ENCODE measurements at places on chromosomes 3 and 15.

GRCh38 chr3:149566292-149566975 lies 91.4 kb downstream of the WWTR1 start:
- no peaks in the 10 kb centered on the region for H3K27me3 ChIP-seq
- H3K36me3 ChIP-seq, result peaks cover 28% of the 10 kb centered on the region
- no peak overlapping the region for H3K4me3 ChIP-seq
- DNase-seq, result no peak

DNA sequence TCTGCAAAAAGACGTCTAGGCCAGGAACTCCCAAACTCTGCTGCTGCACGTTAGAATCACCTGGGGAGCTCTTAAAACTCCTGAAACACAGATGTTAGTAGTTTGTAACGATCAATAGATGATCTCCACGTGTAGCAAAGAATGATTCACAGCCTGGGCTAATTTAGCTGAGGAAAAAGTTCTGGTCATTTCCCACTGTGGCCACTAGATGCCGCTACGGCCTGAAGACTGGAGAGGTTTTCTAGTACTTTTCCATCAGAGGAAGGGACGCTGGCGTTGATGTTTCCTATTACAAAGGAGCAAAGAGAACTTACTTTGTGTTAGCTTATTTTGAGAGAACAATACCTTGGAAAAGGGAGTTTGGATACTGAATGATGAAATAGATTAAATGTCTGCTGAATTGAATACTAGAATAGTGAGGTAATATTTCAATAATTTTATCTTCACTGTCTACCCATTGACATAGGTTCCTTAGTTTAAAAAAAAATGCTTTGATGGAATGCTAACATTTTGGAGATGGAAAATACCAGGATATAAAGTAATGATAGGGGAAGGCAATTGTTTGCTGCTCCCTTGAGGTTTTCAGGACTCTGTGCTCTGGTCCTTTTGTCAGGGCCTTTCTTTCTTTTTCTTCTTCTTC lies 159.1 kb downstream of the P3H2 start:
- H3K27ac ChIP-seq, result peak overlapping the region; percentile 37
- peak; percentile 81 for DNase-seq
- no peak overlapping the region for H3K4me3 ChIP-seq
- peaks cover 19% of the 10 kb centered on the region for H3K4me1 ChIP-seq
- peaks cover 8% of the 10 kb centered on the region for H3K36me3 ChIP-seq

DNA sequence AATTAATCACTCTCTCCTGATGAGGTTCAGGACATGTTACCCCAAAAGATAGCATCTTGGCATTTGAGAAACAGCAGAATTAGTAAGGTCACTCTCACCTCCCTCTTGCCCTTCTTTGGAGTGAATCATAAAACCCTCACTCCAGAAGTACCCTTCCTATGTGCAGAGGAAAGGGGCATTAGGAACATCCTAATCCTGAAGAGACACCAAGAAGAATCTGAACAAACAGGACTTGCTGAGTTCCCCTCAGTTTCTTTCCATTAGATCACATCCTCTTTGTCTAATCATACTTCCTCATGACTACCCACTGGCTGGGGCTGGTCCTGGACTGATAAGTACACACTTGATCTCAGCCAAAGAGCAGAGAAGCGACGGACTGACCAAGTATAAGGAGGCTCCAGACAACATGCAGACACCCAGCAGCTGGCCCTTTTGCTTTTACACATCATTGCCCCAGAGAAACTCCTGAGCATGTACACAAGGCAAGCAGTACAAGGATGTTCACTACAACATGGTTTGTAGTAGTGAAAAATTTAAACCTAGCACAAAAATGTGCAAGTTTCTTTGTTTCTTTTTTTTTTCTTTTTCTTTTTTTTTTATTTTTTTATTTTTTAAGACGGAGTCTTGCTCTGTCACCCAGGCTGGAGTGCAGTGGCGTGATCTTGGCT lies 15.0 kb upstream of the TM6SF1 start:
- peaks cover 8% of the 10 kb centered on the region for H3K4me1 ChIP-seq
- peaks cover 22% of the 10 kb centered on the region for H3K27me3 ChIP-seq
- peak overlapping the region; percentile 11 for H3K27ac ChIP-seq

DNA sequence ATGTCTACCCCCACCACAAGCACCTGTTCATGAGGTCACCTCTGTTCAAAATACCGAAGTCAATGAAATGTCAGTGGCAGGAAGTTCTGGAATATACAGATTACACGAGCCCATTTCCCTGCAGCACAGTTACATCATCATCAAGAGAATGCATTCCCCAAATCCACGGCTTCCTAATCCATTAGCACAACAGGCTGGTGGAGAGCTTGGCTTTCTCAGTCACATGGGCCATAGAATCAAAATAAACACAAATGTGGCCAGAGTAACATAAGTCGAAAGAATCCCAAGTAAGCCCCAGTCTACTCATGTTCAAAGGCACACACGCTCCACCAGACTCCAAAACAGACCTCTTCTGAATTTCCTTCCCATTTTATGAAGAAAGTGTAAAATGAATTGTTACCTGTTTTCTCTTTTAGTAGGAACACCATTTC lies 419.3 kb downstream of the MAGI1 start:
- no peak for DNase-seq
- no peak overlapping the region for H3K4me3 ChIP-seq
- H3K4me1 ChIP-seq, result peaks cover 55% of the 10 kb centered on the region
- no peaks in the 10 kb centered on the region for H3K36me3 ChIP-seq
- peaks cover 6% of the 10 kb centered on the region for H3K27me3 ChIP-seq
- H3K27ac ChIP-seq, result peak overlapping the region; percentile 2

- DNase-seq, result no peak
- H3K4me3 ChIP-seq, result peak overlapping the region; percentile 35
- peaks cover 43% of the 10 kb centered on the region for H3K36me3 ChIP-seq
These were observed 45.7 kb downstream of the ZBTB38 start for GRCh38 chr3:141413801-141414689.

DNA sequence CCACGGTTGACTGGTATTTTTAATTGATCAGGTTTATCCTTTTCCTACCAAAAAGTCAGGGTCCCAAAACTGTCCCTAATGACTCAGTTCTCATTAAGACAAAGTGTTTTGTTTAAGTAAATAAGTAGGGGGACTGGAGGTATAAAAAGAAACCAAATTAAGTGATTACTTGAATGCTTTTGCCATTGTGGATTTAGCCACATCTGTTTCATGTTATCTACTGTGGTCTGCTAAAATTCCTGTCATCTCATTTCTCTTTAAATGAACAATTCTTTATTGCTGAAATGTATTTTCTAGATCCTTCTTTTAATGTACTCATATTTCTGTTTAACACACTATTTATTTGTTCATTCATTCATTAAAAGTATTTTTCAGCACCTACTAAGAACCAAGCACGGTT lies 625.9 kb upstream of the ADAMTS9 start:
- peaks cover 8% of the 10 kb centered on the region for H3K27me3 ChIP-seq
- no peaks in the 10 kb centered on the region for H3K4me1 ChIP-seq
- DNase-seq, result no peak
- H3K27ac ChIP-seq, result no peak overlapping the region

- no peak overlapping the region for H3K4me3 ChIP-seq
- no peak overlapping the region for H3K27ac ChIP-seq
- H3K4me1 ChIP-seq, result peaks cover 10% of the 10 kb centered on the region
- H3K36me3 ChIP-seq, result peaks cover 5% of the 10 kb centered on the region
- H3K27me3 ChIP-seq, result peaks cover 9% of the 10 kb centered on the region
These were observed 53.1 kb downstream of the FAM81A start for GRCh38 chr15:59491062-59491461.

DNA sequence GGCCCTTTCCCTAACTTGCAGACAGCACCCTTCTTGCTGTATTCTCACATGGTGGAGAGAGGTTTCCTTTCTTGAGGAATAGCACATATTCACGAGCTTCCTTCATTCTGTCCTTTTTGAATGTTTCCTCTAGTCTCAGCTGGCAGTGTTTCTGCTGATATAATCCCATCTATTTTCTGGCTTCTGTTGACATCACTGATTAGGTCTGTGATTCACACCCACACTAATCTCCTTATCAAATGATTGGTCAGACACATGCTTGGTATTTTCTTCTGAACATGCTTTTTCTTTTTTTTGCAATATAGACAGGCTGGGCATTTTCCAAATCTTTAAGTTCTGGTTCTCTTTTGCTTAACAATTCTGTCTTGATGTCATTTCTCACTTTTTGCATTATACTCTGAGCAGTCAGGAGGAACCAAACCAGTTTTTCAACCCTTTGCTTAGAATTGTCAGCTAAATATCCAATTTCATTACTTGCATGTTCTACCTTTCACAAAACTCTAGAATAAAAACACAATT lies 65.4 kb downstream of the OXSM start:
- H3K27ac ChIP-seq, result no peak overlapping the region
- H3K4me3 ChIP-seq, result no peak overlapping the region
- no peaks in the 10 kb centered on the region for H3K36me3 ChIP-seq
- H3K4me1 ChIP-seq, result no peaks in the 10 kb centered on the region
- no peak for DNase-seq

GRCh38 chr3:128343287-128344051 lies 123.2 kb downstream of the DNAJB8 start:
- no peak overlapping the region for H3K4me3 ChIP-seq
- no peak overlapping the region for H3K27ac ChIP-seq
- peaks cover 50% of the 10 kb centered on the region for H3K4me1 ChIP-seq
- H3K36me3 ChIP-seq, result no peaks in the 10 kb centered on the region

DNA sequence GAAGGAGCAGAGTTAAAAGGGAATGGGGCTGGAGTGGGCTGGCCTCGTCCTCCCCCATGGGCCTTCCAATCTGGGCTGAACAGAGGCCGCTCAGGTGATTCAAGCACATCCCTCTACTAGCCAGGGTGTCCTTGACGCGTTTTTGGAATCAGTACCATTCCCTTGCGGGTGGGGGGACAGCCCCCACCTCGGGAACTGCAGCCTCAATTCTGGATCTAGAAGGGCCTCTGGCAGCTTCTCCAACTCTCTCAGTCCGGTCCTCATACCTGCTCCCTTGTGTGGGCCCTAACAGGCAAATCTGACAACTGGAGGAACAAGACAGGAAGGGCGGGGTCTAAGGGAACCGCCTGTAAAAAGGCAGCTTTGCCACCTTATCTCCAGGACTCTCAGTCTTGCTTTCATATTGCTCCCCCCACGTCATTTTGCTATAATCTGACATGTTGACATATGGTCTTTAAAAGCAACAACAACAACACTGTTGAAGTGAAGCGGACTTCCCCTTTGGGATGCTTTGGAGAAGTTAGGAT lies 802 bp upstream of the CHRNB4 start:
- no peak for DNase-seq
- peaks cover 5% of the 10 kb centered on the region for H3K36me3 ChIP-seq
- peaks cover 42% of the 10 kb centered on the region for H3K27me3 ChIP-seq

DNA sequence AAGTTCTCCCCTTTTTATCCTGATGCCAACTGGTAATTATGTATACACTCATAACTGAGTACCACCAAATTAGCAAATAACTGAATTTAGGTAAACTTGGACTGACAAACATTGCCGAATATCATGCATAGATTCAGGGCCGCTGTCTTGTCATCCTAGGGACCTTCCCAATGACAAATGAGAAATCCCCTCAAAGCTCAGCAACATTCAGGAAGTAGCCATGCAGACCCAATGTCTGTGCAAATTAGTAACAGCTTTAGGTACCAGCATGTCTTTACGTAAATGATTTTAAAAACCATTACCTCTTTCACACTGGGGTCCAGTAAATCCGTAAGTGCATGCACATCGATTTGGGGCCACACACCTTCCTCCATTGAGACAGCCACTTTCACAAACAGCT lies 49.5 kb downstream of the FBN1 start:
- H3K4me3 ChIP-seq, result no peak overlapping the region
- H3K4me1 ChIP-seq, result no peaks in the 10 kb centered on the region
- peaks cover 6% of the 10 kb centered on the region for H3K36me3 ChIP-seq
- no peaks in the 10 kb centered on the region for H3K27me3 ChIP-seq
- no peak overlapping the region for H3K27ac ChIP-seq
- no peak for DNase-seq

- H3K27me3 ChIP-seq, result peaks cover 15% of the 10 kb centered on the region
- H3K36me3 ChIP-seq, result no peaks in the 10 kb centered on the region
- H3K4me1 ChIP-seq, result peaks cover 37% of the 10 kb centered on the region
- DNase-seq, result no peak
These were observed 386.5 kb upstream of the CFAP20DC start for GRCh38 chr3:59436164-59436958.

DNA sequence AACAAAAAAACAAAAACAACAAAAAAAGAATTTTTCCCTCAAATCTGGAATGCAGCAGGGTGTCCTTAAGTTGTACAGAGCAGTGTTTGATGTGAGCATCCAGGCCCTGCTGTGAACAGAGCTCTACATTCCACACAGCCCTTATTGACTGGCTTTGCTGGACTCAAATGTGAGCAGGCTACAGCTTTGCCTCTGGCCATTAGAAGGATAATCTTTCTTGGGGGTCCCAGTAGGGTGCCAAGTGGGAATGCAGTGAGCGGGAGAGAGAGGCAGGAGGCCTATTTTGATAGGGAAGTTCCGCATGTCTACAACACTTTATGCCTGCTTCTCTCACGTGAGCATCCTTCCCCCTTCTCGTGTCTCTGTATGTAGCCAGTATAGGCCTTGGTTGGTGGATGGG lies 34.4 kb upstream of the TPRG1 start:
- H3K27ac ChIP-seq, result no peak overlapping the region
- H3K27me3 ChIP-seq, result peaks cover 2% of the 10 kb centered on the region
- H3K4me1 ChIP-seq, result peaks cover 5% of the 10 kb centered on the region
- H3K36me3 ChIP-seq, result no peaks in the 10 kb centered on the region
- H3K4me3 ChIP-seq, result no peak overlapping the region

All from nephron progenitor cell (in vitro differentiated cells).